ENCODE measurements at places on chromosomes 2 and 18.
A peak's percentile ranks its signal among the peaks of the same experiment; 100 is the strongest.

DNA sequence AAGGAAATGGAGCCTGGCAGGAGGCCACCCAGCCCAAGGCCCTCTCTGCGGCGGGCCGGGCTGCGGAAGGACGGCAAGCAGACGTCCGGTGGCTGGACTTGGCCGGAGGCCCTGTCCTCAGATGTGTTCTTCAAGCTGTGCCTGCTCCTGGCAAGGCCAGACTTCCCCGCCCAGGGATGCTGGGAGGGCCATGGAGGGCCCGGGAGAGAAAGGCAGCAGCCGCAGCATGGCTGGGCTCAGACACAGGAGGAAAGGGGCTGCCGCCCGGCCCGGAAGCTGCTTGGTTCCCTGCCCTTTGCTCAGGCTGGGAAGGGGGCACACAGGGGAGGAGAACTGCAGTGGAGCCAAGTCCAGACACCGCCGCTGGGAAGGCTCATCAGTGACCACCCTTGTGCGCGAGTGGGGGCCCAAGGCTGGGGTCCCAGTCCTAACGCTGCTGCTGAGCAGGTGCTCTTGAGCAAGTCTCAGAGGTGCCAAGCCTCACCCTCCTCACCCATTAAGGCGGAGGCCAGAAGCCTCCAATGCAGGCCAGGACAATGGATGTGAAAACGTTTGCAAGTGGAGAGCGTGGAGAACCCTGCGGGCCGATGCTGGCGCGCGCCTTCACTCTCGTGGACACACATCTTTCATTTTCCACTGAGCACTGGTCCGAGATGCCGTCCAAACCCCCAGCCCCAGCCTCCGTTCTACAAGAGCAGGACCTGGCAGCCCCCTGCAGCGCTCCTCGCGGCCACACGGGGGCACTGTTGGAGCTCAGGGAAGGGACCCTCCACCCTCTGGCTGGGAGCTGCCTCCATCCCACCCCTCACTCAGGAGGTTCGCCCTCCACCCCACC is 7.9 kb downstream of the CROCC2 start:
- peak; percentile 51 for DNase-seq

DNA sequence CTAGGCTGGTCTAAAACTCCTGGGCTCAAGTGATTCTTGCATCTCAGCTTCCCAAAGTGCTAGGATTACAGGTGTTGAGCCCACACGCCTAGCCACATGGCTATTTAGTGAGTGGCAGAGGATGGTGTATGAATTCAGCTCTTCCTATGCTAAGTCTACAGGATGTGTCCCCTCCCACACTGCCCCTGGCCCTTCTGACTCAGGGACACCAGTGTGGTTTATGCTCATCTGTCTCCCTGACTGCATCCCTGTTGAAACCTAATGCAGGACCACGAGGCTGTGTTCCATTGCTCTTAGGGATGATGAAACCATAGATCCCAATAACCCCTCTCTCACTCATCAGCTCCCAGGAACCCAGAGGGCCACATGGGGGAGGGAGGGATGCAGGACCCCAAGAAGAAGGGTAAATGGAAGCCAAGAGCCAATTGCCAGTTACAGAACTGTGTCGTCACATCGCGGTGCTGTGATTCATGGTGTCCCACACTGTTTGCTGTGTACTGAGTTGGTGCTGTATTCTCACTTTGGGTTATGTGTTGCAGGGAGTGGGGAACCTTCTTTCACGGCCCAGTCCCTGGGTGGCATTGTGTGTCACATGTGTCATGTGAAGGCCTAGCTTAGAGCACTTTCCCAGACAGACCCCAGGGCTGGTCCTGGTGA is 102.9 kb upstream of the HAAO start:
- DNase-seq = no peak

- DNase-seq = no peak
Observed at GRCh38 chr18:13553449-13553848, 172.9 kb downstream of the FAM210A start.

DNA sequence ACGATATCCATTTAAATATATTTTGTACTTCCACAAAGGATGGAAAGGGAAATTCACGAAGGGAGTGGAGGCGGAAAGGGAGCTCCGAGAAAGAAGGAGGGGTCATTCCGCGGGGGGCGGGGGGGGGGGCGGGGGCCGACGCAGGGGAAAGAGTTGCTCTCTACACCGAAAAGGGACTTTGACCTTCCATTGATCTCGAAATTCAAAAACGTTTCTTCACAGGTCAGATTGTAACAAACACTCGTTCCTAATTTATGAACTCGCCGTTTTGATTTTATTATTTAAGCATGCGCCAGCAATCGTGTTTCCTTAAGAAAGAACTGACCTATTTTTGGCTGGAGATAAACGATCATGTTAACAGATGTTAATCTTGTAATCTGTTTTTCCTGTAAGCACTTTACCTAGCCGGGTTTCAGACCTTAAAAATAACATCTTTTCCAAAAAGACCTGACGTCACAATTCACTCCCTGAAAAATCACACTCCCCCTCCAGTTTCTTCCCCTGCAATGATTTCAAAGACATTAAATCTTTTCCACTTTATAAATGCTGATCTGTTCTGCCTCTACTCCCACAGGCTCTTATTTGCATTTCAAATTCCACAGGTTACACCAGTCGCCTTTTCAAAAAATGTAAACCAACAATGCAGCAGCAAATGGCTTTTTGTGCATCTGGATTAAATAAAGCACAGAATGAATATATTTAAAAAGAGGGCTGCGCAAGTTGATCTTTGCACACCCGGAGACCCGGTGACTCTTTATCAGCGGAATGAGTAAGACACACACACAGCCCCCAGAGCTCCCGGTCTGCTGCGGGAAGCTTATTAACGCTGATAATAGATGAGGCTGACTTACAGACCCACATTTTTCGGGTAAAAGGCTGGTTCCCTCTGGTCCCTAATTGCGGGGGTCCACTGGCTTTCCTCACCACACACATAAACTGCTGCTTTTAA is 1.6 kb downstream of the ZNF516 start:
- no peak for DNase-seq

Measured in activated T-cell treated with anti-CD3 and anti-CD28 coated beads for 4 hours (primary cell).